ENCODE measurements at places on chromosomes 7 and 10.

DNA sequence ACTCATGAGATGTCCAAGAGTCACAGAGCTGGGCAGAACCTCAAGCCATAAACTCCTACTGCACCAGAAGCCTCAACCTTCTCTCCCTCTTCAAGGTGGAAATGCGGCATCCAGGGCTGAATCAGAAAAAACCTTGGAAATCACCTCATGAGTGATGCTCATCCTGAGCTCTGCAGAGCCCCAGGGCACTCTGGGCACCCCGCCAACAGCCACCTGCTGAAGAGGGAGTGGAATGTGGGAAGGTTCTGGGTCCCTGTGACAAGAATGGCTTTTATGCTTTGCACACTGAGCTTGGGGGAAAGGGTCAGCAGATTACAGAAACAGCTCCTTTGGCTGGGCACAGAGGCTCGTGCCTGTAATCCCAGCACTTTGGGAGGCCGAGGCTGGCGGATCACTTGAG is 18.8 kb downstream of the NUDT1 start:
- DNase-seq = peak; percentile 10

GRCh38 chr7:50088463-50089129 is 4.5 kb downstream of the ZPBP start:
- no peak for DNase-seq

- DNase-seq = no peak
Measured at GRCh38 chr10:33746836-33747268, 412.4 kb upstream of the NRP1 start.

DNA sequence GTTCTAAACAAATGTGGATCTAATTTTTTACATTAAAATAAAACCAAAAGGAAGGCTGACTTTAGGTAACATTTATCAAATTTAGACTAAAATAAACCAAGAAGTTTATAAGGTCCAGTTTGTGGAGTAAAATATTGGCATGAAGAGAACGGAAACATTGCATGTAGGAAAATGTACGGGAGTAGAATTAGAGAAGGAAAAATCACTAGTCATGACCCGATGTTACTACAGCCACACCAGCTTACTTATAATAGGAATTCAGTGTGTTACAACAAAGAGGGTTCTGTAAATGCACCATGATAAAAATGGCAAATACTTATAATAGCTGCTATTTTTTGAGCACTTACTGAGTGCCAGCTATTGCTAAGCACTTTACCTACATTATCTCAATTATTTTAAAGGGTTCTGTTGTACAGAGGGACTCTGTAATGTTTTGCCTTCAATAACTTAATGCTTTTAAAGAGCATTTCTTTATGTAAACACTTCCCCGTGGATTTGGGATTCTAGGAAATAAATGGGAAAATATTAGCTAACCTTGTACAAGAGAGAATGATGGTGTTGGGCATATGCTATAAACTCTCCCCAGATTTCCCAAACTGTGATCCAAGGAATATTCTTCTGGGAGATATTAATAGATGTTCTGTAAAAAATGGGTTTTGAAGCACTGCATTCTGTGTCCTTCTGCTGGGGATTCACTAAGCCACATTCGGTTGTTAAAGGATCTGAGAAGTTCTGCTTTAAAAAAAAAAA is 296.7 kb downstream of the BBS9 start:
- no peak for DNase-seq

GRCh38 chr7:123738808-123739207 is 10.0 kb downstream of the WASL start:
- DNase-seq = no peak

DNA sequence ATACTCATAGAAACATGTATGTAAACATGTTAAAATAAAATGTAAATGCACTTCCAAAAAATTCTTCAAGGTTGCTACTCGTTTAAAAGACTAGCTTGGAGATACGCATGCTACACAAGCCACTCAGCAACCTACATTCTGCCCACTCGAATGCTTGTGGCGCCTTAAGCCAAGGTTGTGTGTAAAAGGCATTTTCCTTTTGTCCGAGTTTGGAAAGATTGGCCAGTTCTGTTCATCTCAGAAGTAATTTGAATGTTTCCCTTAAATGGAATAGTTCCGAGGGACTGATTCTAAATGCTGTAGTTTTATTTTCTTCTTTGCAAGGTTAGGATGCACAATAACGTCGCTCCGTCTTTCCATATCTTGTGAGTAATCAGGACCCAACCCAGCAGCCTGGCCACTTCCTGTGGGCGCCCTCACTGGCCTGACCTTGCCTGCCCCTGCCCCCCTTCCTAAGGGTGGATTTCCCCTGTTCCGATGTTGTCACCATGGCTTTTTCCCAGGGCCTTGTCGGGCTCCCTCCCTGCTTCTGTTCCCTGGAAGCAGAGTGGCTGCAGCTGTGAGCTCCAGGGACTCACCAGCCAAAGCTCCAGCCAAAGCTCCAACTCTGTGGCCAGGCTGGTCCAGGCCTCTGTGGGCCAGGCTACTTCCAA is 70.6 kb downstream of the PTPRE start:
- DNase-seq = no peak

GRCh38 chr10:5291501-5292195 is 73.1 kb upstream of the UCN3 start:
- no peak for DNase-seq

DNA sequence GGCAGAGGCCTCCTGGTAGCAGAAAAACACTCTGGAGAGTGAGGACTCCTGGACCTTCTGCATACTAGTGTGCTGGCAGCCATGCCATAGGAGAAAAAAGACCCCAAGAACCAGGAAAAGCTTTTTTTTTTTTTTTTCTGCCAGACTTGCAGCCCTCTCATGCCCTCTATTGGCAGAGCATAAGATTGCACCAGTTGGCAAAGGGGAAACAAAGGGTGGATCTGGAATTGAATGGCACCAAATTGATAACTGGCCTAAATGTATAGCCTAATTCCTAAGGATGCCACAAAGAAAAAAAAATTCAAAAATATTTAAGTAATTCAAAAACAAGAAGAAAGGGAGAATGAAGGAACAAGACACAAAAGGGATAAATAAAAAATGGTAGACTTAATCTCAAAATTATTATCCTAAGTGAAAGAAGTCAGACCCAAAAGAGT is 112.5 kb upstream of the GHITM start:
- no peak for DNase-seq

GRCh38 chr7:137146012-137146455 is 197.5 kb downstream of the PTN start:
- DNase-seq = no peak

- DNase-seq = no peak
Measured at GRCh38 chr10:70130878-70131559, 1.6 kb downstream of the AIFM2 start.

DNA sequence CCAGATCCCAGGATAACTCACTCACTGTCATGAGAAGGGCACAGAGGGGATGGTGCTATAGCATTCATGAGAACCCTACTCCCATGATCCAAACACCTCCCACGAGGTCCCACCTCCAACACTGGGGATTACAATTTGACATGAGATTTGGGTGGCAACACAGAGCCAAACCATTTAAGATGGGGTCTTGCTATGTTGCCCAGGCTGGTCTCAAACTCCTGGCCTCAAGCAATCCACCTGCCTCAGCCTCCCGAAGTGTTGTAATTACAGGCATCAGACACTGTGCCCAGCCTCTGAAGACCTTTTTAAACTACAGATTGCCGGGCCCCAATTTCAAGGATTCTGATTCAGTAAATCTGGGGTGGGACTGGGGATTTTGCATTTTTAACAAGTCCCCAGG is 98.5 kb downstream of the BAMBI start:
- no peak for DNase-seq

- DNase-seq = no peak
Measured at GRCh38 chr10:6173203-6173602, 29.5 kb upstream of the PFKFB3 start.

GRCh38 chr7:90654718-90655427 is 58.8 kb downstream of the CDK14 start:
- DNase-seq = no peak

DNA sequence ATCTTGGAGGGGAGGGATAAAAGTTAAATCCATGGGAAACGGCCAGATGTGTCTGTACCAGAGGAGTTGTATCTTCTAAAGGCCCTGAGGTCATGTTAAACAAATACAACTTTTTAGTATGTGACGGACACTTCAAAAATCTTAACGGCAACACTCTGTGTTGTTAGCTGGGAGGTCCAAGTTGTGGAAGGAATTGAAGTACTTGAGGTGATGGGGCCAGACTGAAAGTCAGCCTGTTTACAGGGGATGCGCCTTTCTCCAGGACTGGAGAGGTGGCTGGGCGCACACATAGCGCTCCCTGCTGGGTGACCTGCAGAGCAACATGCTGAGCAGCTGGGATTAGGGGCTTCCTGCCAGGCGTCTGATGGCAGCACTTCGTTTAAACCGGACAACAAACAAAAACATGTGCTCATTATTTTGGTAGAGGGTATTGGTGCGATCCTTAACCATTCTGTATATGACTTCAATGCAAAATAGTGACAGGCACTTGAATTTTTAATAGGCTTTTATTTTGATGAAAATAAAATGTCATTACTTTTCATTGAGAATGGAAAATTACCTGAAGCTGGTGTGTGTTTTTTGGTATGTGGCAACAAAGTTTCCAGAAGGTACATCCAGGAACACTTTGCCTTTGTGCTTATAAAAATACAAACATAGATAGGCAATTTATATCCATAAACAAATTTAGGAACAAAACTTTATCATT is 198.2 kb downstream of the MLLT10 start:
- no peak for DNase-seq

DNA sequence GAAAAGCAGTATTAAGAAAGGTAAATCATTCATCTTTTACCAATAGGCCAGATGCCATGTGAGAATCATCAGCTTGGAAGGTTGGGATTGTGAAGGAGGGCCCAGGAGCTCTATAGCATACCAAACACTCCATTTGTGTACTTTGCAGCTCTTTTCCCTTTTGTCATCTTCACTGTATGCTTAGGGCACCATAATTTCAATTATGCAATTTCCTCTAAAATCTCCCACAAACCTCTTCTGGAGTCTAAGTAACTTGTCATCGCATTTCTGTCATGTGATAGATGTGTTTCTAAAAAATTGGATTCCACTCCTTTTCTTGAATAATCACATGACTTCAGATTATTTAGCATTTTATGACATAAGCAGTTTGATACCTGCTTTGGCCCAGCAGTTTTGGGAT is 17.9 kb downstream of the RPP30 start:
- DNase-seq = no peak

GRCh38 chr7:30514776-30515175 is 10.1 kb upstream of the GGCT start:
- no peak for DNase-seq

DNA sequence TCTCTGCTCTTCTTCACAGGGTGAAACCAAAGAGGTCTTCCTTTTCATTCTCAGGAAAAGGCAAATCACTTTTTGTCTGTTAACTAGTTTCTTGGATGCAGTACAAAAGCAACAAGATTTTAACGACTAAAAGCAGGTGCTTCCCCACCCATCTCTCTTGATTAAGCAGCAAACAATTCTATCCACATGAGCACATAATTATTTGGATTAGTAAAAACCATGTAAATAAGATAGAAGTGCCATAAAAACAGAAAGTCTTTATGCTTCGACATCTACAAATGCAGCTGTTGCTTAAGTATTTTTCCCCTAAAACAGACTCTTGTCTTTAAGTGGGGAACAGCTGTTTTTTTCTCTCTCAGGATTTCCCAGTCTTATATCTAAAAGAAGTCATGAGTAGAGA is 37.4 kb downstream of the USP54 start:
- DNase-seq = no peak

DNA sequence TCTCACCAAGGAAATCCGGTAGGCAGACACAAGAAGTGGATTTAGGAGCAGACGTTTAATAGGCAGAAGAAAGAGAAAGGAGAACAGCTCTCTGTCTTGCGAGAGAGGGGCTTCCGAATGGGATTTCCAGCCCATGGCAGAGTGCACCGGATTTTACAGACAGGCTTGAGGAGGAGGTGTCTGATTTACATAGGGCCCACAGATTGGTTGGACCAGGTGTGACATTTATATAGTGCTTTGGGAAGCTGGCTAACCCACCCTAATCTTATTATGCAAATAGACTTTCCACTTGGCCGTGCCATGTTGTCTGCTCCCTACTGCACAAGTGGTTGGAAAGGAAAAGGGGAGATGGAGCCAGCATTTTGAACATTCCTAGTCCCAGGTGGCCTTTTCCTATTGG is 57.8 kb downstream of the ANKMY2 start:
- DNase-seq = no peak

DNA sequence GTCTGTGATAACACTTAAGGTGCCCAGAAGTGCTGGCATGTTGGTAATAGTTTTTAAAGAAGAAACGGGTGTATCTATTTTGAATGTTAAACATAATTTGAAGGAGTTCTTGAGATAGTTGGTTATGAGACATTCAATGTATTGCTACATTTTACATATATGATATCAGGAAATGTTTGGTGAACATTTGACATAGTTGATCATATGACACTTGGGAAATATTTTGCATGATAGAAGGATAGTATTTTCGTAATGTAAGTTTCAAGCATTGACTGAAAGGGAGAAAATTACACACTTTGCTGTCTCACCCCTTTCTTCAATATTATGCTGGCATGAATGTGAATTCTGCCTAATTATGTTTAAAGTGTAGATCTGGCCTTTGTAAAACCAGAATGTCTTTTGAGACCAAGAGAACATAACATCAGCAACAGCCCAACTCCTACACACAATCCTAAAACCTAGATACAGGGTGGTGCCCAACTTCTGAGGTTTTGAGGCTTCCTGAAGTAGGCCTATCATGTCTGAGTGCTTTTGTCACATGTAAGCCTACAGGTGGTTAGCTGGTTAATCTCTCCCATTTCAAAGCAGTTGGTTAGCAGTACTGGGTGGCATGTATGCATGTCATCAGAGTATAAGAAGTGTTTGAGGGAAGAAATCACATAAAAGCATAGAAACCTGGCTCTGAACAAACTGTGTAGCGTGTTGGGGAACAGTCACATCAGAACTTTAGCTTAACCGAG is 2.1 kb downstream of the ADD3 start:
- no peak for DNase-seq

- DNase-seq = no peak
Measured at GRCh38 chr10:102878629-102879028, 9.4 kb downstream of the AS3MT start.

- no peak for DNase-seq
Measured at GRCh38 chr10:131994435-131994834, 12.7 kb upstream of the BNIP3 start.

DNA sequence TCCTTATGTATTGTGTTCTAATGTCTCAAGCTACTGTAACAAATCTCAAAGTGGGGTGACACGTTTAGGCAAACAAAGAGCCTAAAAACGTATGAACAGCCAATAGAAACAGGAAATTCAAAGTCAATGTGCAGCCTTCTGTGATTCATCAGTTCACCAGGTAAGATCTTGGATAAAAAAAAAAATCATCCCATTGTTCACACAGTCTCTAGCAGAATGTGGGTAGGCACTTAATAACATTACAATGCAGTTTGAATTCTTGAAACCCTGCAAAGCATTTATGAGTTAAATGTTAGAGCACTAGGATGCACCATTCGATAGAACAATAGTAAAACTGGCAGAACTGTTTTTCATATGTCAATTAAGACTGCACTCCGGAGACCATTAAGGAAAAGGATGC is 88.2 kb upstream of the HDAC9 start:
- no peak for DNase-seq

All from NCI-H2081 treated with DMSO at 0.1 percent for 48 hours (cell line).